ENCODE measurements at places on chromosomes 5 and 9. TPM values are rescaled to one million over a fixed set of nuclear protein-coding genes. Genes with fewer than 3 reads are reported as not detected.
A peak's percentile ranks its signal among the peaks of the same experiment; 100 is the strongest.

- DNase-seq, result peak; percentile 38
Measured at GRCh38 chr5:36683821-36684434, 77.5 kb downstream of the SLC1A3 start.

DNA sequence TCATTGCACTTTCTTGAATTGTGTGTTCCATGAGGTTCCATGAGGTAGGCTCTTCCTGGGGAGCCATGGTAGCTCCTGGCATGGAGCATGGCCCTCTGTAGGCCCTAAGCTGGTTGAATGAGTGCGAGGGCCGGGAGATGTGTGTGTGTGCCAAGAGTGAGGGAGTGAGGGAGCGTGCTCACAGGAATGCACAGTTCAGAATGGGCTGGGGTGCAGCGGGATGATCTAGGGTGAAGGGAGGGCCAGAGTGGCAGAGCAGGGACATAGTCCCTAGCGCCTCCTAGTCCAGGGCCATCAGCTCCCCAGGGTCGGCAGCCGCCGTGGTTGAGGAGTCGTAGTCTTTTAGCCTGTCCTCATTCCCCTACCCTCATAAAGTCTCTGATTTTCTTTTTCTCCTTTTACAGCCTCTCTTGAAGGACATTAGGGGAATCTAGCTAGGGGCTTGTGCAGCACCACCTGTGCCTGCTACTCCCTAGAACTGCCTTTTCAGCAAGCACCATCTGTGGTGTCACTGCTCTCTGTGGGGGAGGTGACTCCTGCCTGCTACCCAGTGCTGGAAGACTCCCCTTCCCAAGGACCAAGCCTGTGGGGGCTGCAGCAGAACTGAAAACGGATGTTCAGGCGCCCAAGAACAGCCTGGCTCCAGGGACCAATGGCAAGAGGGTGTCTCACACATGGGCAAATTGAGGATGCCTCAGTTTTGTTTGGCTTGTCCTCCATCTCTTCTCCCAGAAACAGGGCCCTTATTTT lies 65.3 kb upstream of the PPARGC1B start:
- DNase-seq, result no peak

GRCh38 chr5:54403885-54404416 lies 51.5 kb upstream of the HSPB3 start:
- no peak for DNase-seq

DNA sequence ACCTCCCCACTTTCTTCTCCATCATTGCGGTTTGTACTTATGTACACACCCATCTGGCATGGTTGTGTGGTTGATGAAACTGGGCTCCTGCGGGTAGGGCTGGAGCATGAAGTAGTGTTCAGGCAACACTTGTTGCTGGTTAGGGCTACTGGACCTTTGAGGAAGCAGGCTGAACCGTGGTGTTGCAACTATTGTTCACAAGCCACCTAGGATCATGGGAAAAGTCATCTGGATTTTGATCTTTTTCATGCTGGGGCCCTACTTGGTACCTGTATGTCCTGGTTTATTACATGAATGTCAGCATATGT lies 40.1 kb upstream of the TIFAB start:
- DNase-seq, result no peak

- no peak for DNase-seq
Measured at GRCh38 chr9:108156270-108156998, 666.9 kb upstream of the KLF4 start.

DNA sequence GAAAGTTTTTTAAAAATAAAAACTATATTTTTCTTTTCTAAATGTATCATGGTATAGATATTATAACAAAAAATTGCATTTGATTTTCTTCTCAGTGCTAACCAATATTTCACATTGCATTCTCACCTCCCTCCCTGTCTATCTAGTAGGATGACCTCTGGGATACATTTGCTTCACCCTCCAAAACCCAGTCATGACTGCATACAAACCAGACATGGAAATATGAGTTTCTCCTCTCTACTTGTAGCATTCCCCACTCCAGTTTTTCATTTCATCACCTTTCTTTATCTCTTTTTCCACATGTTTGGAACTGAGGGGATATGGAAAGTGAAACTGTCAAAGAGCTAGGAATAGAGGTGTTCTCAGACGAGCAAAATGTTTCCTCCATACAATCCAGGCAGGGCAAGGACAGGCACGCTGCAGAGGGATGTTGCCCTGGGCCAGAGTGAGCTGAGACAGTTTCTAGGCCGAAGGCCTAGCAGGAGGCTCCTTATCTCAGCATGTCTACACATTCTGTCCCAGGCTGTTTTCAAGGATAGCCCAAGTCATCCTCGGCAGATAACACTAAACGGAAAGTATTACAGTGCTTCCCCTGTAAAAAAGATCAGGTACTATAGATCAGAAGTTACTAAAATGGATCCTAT lies 46.7 kb downstream of the MEF2C start:
- peak; percentile 56 for DNase-seq

- no peak for DNase-seq
Measured at GRCh38 chr9:96476591-96476990, 26.6 kb downstream of the HABP4 start.

DNA sequence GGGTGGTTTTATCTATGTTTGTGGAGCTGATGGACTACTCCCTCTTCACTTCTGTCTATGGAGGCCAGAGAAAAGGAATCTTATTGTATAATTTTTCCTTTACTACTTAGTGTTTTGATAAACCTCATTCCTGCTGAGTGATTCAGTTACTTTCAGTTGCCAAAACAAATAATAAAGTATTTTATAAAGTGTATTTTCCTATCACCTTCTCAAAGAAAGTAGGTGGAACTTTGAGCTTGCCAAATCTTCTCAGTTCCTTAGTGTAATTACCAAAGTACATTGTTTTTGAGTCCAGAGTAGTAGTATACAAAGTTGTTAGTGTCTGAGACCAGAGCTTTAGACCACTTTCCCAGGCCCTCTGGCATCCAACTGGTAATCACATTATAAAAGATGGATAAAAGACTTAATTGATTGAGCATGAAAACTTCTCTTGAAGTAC lies 13.5 kb downstream of the RABGAP1 start:
- DNase-seq, result no peak

GRCh38 chr5:167769846-167770413 lies 521.5 kb upstream of the WWC1 start:
- no peak for DNase-seq

DNA sequence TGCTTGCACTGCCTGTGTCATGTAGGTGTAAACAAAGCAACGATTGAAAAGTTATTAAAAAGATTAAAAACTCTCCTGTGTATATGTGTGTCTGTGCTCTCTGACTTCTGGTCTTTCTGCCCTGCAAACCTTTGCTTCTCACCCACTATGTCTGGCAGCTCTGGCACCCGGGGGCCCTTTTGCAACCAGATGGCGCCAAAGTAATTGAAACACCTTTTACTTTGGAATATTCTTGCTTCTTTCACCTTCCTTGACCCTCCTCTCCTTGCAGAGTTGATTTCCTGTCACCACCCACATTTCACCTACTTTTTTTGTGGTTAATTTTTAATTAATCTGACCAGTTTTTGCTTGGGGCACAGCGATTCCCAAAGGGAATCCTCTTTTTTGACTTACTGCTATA lies 275.5 kb downstream of the ARHGEF28 start:
- peak; percentile 70 for DNase-seq

DNA sequence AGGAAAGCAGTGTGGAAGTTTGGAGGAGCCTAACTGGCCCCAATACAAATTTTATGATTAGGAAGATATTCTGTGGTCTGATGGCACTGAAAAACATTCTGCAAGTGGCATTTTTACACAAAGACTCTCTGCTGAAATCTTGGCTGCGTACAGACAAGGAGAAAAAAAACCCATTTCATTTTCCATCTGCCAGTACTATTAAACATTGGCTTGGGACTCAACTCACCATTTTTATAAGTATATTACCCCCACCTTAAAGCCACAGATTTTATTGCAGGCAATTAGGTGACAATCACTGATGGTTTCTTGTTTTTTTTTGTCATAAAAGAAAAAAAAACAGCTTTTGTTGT lies 206.9 kb downstream of the PTTG1 start:
- no peak for DNase-seq

DNA sequence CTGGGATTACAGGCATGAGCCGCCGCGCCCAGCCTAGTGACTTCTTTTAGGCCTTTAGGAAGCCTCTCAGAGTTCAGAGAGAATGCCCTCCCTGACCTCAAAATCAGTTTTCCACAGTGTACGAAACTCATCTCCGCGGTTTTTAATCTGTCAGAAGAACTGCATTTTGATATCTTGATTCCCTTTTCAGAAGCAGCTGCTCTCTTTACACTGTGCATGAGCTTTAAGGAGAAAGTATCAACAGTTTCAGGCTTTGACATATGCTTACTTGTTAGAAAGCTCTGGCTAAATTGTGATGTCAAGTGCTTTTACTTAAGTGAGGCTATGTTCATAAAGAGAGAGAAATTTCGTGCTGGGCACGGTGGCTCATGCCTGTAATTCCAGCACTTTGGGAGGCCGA lies 74.6 kb downstream of the USP20 start:
- DNase-seq, result no peak

DNA sequence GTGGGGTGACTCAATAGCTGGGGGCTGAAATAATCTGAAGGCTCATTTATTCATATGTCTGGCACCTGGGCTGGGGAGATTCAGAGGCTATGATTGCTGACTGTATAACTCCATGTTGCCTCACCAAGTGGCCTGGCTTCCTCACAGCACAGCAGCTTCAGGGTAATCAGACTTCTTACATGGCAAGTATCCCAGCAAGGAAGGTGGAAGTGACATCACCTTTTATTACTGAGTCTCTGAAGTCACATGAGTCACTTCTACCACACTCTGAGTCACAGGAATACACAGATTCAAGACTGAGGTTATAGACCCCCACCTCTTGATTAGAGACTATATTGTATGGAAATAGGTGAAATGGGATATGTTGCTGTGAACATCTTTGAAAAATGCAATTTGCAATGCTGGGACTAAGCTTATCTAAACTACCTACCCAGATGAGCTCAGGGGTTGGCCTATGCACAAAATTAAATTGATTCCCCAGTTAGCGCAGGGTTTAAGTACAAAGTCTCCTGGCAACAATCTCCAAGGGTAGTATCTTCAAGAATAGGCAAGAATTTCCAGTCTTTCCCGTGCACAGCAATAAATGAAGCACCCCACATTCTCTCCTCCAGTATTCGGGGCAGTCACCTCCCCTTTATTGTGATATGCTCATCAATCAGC lies 553.1 kb downstream of the LRRC70 start:
- DNase-seq, result no peak

- peak; percentile 90 for DNase-seq
Measured at GRCh38 chr9:34809504-34810186, 99.7 kb upstream of the CCL21 start.

DNA sequence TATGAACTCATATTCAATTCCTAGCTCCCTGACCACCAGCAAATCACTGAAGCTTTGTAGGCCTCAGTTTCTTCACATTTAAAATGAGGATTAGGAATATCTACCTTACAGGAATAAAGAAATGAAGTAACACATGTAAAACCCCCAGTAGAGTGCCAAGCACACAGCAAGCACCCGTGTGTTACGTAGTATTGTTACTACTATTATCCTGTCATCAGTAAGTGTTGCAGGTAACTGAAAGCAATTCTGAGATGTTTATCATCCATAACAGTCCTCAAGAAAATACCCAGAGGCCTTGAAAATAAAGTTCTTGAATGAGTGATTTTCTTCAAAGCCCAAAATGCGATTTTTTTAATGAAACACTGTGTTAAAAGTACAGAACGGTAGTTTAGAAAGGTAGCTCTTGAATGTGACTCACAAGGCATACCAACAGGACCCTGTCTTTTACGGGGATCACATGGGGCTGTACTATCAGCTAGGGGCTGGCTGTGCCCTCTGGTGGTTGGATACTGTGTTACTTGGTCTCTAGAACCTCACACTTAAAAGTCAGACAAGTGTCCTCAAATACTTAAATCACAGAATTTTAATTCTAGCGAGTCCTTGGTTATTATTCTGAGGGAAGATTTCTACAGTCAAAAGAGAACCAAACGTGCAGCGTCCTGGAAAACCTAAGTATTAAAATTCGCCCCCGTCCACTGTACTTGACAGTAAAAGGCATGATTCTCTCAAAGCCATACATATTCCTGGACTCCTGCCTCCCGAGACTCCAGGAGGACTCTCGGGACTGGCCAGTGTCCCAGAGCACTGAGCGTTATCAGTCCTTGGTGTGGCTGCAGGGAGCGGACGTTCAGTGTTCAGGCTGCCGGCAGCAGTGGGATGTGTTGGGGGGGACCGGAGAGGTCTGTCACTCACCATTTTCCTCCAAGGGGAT lies 725 bp downstream of the NDUFB6 start:
- peak; percentile 86 for DNase-seq

- no peak for DNase-seq
Measured at GRCh38 chr5:74976651-74977050, 75.7 kb downstream of the GCNT4 start.

GRCh38 chr9:91611582-91611981 lies 187.9 kb upstream of the NFIL3 start:
- DNase-seq, result no peak

DNA sequence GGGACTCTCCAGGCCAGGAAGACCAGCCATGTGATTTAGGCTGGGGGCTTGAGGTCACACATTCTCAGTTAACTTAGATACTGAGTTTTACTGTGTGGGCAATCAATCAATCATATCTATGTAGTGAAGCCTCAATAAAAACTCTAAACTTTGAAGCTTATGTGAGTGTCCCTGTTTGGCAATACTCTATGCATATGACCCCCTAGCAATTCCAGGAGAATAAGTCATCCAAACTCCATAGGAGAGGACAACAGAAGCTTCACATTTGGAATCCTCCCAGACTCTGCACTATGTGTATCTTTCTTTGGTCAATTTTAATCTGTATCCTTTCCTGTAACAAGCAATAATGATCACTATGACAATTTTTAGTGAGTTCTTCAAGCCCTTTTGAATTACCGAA lies 216.8 kb upstream of the RGMB start:
- DNase-seq, result no peak

DNA sequence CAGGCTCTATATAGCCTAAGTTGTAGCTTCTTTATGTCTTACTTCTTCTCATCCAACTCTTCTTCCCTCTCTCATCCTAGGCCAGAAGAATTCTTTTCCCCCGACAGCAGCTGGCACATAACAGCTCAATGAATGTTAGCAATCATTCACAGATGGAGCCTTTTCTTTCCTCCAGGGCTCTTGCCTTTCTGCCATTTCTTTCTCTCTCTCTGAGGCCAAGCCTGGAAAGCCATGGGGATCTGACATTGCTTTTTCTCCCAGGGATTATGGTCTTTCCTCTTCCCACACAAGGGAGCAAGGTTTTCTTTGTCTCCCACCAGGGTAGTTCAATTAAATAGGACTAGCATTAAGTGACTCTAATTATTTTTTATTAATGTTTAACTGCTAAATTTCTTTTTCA lies 20.5 kb downstream of the SMIM15 start:
- DNase-seq, result no peak

- peak; percentile 94 for DNase-seq
Measured at GRCh38 chr9:130701059-130702022, 7.8 kb downstream of the EXOSC2 start.

- DNase-seq, result no peak
Measured at GRCh38 chr9:123232332-123232731, 36.1 kb downstream of the STRBP start.

The NEUROG1 gene
- not detected for total RNA-seq

The LHX2 gene
- 0.20 TPM for total RNA-seq

The PCDHA12 gene
- 13.8 TPM for total RNA-seq

The SPATA31D4 gene
- not detected for total RNA-seq

The NR2F1-AS1 gene
- 1.4 TPM for total RNA-seq

The PCDHA9 gene
- total RNA-seq, result 0.48 TPM

The MLANA gene
- not detected for total RNA-seq

The SLC6A19 gene
- 0.16 TPM for total RNA-seq

The ECSCR gene
- total RNA-seq, result not detected
